NCI-H1105 (cell line): ENCODE measurements at places on chromosomes 13 and 19.
A peak's percentile ranks its signal among the peaks of the same experiment; 100 is the strongest.

GRCh38 chr13:46953941-46954340 lies 57.1 kb upstream of the HTR2A start:
- DNase-seq: no peak

- DNase-seq: no peak
Measured at GRCh38 chr19:30146346-30146745, 204.3 kb downstream of the URI1 start.

GRCh38 chr19:460877-461720 lies at the start of gene SHC2:
SHC2 (minus strand) TSS chr19:461033; CDS start chr19:460996, 37 bp downstream.
- DNase-seq: peak; percentile 35

- no peak for DNase-seq
Measured at GRCh38 chr19:34506026-34506370, 24.4 kb downstream of the WTIP start.

DNA sequence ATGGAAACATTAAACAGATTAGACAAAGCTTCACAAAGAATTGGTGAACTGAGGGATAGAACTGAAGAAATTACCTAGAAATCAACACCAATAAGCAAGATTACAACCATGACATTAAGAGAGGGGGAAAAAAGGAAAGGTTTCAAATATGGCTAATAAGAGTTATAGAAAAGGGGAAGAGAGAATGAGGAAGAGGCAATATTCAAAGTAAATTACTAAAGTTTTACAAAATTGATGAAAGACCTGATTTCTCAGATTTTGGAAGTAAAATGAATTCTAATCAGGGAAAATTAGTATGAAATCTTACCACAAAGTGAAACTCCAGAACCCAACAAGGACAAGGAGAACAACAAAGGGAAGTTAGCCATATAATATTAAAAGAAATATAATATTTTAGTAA lies 187.4 kb downstream of the NBEA start:
- no peak for DNase-seq

DNA sequence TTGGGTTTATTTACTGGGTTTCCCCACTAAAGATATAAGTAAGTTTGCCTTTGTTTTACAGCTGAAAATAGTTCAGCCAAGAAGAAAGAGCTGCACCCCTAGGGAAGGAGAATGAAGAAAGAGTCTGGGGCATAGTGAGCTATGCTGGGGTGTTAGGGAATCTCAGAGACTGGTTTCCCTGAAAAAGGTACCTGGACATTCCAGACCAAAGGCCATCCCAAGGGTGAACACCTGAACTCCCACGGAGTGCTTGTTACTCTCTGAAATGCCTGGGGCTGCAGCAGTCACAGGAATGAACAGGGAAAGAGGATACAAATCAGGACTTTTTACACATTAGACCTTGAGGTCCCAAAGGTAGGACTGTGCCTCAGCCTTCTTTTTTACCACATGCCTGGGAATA lies 337.6 kb upstream of the SLC10A2 start:
- DNase-seq: no peak

DNA sequence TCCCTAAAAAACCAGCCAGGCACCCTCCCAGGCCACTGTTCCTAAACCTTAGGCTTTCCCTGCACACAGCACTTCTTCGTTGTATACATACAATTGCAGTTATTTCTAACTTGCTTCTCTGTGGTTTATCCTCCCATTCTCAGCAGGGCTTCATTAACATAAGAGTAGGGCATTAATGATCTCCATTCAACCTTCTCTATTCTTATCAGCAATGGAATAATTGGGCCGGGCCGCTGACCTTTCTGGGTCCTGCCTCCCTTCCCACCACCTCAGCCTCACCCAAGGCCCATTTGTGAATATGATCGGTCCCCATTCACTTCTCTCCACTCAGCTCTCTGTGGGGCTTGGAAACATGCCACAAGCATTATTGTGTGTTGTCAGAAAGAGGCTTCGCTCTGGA lies 184.2 kb downstream of the SUCLA2 start:
- no peak for DNase-seq

DNA sequence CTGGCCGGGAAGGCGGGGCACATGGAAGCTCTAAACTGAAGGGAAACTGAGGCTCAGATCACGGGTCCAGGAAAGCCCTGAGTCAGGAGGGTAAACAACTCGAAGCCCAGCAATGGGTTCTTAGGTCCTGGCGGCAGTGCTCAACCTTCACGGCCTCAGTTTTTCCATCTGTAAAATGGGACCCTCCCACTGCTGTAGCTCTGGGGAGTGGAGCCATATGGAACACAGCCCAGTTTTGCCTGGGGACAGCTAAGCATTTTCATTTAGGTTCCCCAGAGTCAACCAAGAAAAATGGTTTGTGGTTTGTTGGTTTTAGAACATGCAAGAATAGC lies 30.4 kb downstream of the CEBPG start:
- DNase-seq: no peak

- DNase-seq: no peak
Measured at GRCh38 chr13:67934617-67935330, 704.6 kb upstream of the PCDH9 start.

- no peak for DNase-seq
Measured at GRCh38 chr19:4025317-4025716, 17.8 kb downstream of the PIAS4 start.

DNA sequence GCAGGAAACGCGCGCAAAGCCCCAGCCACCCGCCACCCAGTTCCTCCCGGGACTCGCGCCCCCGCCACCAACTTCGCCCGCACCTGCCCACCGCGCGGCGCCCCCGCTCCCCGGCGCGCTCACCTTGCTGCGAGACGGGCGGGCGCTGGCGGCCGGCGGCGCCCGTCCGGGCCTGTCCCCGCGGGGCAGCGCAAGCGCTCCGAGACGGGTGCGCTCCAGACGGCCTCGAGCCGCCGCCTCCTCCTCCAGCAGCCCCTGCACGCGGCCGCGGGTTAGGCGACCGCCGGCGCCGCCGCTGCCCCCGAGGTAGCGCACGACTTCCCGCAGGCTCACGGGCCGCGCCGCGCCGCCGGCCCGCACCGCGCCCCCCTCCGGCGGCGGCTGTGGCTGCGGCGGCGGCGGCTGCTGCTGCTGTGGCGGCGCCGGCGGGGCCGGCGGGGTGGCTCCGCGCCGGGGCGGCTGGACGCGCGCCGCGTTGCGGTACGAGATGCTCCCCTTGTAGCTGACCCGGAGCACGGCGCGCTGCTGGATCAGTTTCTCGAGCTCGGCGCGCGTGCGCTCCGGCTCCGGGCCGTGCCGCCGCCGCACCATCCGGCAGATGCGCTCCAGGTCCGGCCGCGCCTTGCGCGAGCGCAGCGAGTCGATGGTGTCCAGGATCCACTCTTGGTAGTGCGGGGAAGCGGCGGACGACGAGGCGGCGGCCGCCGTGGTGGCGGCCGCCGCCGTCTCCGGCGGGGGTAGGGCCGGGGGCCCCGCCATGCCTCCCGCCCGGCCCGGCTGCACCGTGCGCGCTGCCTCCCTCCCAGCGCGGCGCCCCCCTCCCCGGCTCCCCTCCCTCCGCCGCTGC lies 666 bp downstream of the SAMD1 start:
- DNase-seq: no peak

DNA sequence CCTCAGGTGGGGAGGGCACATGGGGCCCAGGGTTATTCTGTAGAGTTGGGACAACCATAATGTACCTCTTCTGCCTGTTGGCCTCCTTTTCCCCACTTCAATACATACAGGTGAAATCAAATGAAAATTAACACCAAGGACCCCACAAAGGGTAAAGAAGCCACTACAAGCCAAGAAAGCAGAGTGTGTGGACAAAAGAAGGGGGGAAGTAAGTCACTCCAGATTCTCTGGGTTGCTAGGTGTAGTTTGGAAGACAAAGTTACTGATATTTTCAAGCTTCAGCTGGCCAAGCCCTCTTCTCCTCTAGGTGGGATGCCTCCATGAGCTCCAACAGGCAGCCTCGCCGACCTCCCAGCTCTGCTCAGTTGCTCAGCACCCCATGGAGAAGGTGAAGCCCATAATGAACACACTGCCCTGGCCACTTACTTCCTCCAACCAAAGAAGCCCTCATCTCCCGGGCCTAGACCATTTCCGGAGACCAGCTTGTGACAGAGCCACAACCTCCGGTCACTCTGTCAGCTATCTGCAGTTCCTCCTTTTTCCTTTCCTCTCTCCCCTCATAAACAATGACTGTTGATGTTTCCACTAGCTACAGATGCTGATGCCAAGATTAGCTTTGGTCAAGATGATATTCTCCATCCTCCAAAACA lies 66.8 kb upstream of the MED4 start:
- DNase-seq: no peak

DNA sequence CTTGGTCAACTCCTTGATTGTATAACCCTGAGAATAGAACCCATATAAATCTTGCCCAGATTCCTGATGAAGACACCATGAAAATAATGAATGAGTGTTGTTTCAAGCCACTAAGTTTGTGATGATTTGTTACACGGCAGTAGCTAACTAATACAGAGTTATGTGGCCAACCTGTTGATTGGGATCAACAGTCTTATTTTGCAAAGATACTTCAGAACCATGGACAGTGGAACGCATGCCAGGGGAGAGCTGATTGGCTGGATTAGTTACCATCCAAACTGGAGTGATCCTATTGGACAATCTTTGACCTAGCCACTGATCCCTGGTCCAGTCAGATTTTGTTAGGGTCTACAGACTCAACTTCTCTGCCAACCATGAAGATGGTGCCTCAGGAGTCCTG lies 26.6 kb downstream of the CD70 start:
- no peak for DNase-seq

- peak; percentile 72 for DNase-seq
Measured at GRCh38 chr13:54742984-54743383, 1714.4 kb downstream of the OLFM4 start.
